ENCODE measurements at places on chromosomes 7 and 10. TPM values are rescaled to one million over a fixed set of nuclear protein-coding genes. Genes with fewer than 3 reads are reported as not detected.

DNA sequence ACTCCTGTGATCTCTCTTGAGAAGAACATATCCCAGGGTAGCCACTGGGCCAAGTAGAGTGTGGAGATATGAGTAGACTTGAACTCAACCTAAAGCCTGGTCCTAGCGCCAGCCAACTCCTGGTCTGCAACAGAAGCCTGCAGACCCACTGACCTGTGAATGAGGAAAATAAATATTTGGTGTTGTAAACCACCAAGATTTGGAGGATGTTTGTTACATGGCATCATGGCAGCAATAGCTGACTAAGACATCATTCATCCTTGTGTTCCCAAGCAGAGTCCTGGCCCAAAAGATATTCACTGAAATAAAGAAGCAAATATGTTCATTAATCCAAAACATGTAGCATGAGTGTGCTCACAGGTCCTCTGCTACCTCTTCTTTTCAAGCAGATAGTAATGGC lies 26.0 kb upstream of the CHST3 start:
- no peak for DNase-seq

DNA sequence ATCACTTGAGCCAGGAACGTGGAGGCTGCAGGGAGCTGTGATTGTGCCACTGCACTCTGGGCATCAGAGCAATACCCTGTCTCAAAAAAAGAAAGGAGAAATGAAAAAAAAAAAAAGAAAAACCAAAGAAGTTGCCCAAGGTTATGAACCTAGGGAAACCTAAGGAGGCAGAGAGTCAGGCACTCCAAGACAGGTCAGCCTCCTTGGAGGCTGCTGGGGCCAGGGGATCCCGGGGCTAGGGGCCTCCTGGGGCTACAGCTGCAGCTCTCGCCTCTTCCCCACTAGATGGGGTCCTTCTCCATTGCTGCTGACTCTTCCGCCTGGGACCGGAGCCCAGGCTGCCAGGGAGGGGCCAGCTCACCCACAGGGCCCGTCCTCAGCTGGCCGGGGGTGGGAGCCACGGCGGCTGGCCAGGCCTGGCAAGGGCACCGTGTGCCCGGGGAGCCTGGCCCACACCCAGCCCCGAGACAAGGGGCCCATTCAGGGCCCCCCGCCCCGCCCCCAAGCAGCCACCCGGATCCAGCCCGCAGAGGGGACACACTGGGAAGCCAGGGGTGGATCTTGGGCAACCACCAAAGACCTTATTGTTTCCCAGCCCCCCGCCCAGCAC lies 1.7 kb upstream of the SPACDR start:
- DNase-seq, result peak; percentile 85

- DNase-seq, result no peak
Observed at GRCh38 chr7:132176719-132177118, 399.6 kb downstream of the PLXNA4 start.

PIP gene
- total RNA-seq, result not detected

STK32C gene
- 6.1 TPM for total RNA-seq

OPALIN gene
- total RNA-seq, result not detected

TMEM270 gene
- not detected for total RNA-seq

STEAP1B gene
- 24.5 TPM for total RNA-seq
